ENCODE measurements at places on chromosomes 7 and 10. TPM values are rescaled to one million over a fixed set of nuclear protein-coding genes. Genes with fewer than 3 reads are reported as not detected.
A peak's percentile ranks its signal among the peaks of the same experiment; 100 is the strongest.

ATP5F1C gene
- total RNA-seq, result 133 TPM

MEOX2 gene
- total RNA-seq, result 24.5 TPM

AMZ1 gene
- total RNA-seq, result 5.8 TPM

DNA sequence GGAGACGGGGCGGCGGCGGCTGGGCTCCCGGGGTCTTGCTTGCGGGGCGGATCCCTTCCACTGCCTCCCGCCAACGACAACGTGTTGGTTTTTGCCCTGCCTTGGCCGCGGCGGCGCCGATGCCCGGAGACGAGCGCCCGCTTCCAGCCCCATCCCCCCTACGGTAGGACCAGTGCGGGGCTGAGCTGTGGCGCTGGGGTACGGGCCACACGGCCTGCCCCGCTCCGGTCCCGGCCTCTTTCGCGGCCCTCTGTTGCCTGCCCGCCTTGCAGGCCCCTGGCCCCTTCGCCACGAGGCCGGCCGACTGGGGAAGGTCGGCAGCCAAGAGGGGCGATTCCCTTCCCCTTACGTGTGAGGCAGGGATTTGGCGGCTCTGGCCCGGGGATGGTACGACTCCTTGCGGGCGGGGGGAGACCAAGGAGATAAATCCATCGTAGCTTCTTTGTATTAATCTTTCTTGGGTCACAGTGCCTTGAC lies 488 bp downstream of the EIF4H start:
- peak; percentile 87 for DNase-seq

DNA sequence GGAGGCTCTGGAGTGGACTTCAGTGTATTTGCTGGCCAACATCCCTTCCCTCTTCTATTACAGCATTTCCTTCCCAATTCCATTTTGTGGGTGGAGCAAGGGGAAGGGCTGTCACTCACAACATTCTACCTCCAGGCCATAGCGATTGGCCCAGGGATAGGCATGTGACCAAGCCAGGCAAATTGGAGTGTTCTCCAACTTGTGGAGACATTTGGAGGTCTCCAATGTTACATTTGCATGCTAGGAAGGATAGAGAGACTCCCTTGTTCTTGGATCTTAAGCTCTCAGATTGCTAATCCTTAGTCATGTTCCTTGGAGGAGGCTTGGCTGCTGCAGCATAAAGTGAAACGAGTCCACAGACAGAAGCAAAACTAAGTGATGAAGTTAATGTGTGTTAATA lies 95.6 kb upstream of the KIF5B start:
- no peak for DNase-seq

DNA sequence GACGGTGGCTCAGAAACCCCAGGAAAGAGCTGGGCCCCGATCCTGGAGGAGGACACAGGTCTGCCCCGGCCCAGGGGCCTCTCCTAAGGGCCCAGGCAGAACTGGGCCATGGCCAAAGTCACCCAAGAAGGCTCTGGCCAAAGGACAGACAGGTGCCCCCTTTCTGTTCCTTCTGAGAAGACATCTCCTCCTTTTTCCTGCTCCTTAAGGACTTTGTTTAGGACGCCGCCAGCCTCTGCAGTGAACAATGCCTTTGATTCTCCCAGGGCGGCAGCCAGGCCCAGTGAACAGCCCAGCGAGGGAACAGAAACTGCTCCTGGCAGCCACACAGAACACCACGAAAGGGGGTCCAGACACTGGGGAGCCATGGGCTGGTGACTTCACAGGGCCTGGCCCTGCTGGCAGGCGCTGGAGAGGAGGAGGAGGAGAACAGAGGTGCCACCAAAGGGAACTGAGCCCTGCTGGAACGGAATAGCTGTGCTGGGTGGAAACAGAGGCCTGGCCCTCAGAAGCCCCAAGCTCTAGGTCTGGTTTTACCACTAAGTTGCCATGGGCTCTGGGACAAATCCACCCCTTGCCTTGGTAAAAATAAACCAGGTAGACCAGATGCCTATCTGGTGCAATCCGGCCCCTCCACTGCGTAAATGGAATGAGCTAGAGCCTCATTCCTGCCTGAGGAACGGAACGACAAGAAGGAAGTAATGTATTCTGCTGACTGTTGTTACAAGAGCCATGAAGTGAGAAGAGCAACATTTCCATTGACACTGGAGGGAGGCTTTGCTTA lies 163.3 kb upstream of the RHEB start:
- DNase-seq, result no peak

- no peak for DNase-seq
Observed at GRCh38 chr10:95628786-95629185, 27.7 kb downstream of the ALDH18A1 start.

- DNase-seq, result no peak
Observed at GRCh38 chr10:29409241-29410054, 120.6 kb downstream of the LYZL1 start.

DNA sequence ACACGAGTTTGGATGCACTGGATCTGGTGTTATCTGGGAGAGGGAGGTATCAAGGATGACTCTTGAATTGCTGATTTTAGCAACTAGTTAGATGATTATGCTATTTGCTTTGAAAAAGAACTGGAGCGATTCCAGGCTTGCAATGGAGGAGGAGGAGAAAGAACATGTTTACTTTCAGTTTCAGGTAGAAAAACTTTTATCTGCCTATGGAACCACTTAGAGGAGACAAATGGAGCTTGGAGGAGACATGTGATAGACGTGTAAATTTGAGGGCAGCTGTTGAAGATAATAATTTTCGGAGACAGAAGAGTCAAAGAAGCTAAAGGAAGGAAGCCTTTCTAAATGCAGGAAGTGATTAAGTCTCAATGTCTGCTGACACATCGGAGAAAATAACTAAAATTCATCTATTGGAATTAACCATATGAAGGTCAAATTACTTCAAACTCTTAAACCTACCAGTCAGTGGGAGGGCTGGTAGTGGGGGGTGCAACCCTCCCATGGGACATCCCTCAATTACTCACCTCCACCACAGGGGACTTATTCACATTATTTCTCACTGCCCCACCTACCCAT lies 56.4 kb upstream of the GNAI1 start:
- no peak for DNase-seq

- no peak for DNase-seq
Observed at GRCh38 chr7:102927312-102927933, 14.6 kb downstream of the LRRC17 start.

DNA sequence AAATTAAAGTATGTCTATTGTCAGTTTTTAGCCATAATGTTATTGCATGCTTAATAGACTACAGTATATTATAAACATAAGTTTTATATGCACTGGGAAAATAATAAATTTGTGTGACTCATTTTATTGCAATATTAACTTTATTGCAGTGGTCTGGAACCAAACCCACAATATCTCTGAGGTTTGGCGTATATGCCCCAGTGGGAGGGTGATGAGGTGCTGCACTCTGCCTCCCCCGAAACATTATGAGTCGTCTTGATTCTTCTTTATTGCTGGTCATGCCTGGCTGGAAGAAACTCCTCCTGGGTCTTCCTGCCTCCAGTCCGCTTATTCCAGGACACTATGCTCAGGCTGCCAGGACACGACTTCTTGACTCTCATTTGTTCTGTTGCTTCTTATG lies 88.4 kb downstream of the MTPN start:
- DNase-seq, result no peak

DNA sequence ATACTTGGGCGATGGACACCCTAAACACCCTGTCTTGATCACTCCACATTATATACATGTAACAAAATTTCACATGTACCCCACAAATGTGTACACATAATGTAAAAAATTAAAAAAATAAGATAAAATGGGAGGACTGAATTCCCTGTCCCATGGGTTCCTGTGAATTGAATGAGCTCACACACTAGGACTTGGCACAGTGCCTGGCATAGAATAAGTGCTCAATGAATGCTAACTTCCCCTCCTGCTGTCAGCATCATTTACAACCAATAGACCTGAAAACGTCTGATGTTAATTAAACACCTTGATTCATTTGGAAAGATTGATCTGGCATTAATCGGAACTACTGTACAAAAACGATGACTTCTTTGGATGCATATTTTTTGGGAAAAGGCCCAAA lies 117.3 kb upstream of the ZNF438 start:
- no peak for DNase-seq

DNA sequence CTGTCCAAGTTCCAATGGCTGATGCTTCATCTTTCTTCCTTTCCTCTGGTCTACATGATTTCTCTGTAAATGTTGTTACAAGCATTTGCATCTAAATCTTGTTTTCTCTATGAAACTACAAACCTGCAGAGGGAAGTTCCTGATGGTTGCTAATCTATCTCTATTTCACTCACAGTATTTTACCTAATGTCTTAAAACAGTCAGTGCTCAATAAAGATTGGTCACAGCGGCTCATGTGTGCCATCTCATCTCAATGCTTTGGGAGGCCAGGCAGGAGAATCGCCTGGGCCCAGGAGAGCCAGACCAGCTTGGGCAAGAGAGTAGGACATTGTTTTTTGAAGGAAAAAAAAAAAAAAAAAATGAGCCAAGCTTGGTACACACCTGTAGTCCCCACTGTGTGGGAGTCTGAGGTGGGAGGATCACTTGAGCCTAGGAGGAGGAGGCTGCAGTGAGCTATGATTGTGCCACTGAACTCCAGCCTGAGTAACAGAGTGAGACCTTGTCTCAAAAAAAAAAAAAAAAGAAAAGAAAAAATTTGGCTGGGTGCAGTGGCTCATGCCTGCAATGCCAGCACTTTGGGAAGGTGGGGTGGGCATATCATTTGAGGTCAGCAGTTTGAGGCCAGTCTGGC lies 71.3 kb upstream of the ARMC3 start:
- DNase-seq, result no peak

DNA sequence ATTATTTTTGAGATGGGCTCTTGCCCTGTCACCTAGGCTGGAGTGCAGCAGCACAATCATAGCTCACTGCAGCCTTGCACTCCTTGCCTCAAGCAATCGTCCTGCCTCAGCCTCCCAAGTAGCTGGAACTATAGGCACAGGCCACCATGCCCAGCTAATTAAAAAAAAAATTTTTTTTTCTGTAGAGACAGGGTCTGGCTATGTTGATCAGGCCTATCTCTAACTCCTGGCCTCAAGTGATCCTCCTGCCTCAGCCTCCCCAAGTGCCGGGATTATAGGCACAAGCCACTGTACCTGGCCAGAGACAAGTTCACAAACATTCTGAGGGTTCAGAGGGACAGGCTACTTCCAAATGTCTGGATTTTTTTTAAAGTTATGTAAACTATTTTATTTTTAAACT lies 32.1 kb upstream of the PURB start:
- no peak for DNase-seq

- no peak for DNase-seq
Observed at GRCh38 chr10:35554461-35555056, 50.6 kb upstream of the GJD4 start.

GRCh38 chr10:17249820-17250219 lies 21.8 kb downstream of the VIM start:
- DNase-seq, result no peak

DNA sequence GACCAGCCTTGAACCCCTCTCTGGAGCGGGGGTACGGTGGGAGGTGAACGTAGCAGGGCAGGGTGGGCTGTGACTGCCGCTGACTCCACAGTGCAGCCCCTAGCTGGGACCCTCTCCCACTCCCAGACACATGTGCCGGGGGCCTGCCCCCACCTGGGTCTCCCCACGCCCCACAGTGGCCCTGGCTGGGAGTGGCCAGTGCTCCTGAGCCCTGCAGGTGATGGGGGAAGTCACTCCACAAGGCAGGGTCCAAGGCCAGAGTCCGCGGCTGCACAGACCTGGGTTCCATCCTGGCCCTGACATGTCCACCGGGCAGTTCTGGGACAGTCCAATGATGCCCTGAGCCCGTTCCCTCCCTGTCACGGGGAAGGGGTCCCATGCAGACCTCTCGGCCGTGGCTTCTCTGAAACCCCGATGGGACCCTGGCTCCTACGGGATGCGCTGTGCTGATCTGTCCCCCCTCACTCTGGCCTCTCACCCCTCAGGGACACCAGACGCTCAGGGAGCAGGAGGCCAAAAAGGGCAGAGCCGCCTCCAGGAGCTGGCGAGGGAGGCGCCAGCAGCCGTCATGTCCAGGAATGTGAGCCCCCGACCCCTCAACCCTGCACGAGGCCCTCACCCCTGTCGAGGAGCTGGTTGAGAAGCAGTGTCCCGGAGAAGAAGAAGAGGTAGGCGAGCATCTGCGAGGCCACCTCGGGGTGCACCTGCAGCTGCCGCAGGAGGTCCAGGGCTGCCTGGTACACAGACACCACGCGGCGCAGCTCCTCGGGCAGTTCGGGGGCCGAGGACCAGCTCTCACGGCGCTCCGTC lies 40.4 kb downstream of the AP5Z1 start:
- DNase-seq, result no peak

DNA sequence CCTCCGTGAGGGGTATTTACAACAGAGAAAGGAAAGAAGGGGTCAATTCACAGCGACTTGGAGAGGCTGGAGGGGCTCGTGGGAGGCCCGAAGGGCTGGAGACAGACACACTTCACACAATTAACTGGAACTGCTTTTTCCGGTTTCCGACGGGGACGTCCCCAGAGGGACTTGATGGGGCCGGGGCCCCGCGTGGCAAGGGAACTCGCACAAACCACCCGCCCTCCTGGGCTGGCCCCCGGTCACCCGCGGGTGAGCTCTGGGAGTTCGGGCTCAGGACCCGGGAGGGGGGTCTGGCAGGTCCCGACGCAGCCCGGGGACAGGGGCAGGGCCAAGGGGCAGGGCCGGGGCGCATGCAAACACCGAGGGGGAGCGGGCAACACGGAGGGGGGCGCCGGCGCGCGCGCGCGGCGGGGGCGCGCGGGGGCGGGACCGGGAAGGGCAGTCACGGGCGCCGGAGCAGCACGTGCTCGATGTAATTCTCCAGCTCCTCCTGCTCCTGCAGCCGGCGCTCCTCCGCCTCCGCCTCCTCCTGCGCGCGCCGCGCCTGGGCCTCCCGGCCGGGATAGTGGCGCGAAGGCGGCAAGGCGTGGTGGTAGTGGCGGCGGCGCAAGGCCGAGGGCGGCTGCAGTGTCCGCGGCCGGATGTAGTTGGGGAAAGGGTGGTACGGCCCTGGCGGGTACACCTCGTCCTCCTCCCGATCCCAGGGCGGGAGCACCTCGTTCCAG lies 2.7 kb downstream of the VGF start:
- peak; percentile 88 for DNase-seq

DNA sequence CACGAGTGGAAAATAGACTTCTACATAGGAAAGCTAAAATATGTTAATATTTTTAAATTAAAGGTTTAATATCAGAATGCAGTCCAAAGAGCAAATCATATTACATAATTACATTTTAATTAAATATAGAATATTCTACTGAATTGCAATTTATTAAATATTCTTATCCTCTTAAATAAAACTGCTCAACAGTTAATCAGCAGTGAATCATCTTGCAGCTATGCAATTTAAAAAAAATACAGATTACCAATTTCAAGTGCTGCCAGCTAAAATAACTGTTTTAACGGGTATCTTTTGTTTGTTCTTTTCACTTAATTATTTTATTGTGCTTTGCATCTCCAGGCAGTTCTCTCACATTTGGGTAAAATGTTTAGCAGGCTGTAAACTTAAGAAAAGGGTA lies 82.2 kb downstream of the ZNRF2 start:
- DNase-seq, result no peak

- DNase-seq, result no peak
Observed at GRCh38 chr7:146129296-146129695, 12.7 kb downstream of the CNTNAP2 start.

GRCh38 chr7:46461334-46461777 lies 540.3 kb upstream of the IGFBP3 start:
- no peak for DNase-seq

Data from osteocyte (in vitro differentiated cells).